ENCODE measurements at places on chromosomes 7 and 10.

DNA sequence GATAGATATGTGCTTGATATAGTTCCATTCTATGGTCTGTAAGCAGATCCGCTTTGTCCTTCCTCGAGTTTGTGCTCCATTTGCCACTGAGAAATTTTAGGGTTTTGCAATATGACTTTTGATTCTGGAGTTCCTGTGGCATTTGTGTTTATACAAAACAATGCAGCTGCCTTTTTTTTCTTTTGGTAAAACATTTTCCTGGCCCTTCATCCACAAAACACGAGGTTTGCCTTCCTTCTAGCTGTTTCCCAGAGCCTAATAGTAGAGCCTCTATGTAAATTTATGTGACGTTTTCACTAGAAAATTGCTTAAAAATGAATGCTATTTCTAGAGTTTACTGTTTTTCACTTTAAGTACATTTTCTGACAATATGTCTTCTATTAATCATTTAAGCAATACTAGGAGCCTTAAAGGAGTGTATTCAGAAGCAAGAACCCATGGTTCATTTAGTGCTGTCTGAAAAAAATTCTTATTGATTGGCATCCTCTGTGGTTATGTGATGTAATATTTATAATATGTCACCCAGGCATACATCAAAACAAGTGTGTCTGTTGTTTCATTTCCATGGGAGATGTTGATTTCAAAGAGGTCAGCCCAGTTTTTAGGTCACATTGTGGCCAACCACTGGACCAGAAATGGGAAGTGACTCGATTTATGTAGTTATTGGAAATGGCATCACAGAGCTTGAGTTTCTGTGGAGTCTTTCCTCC lies 618.3 kb downstream of the LRMDA start:
- DNase-seq: no peak

DNA sequence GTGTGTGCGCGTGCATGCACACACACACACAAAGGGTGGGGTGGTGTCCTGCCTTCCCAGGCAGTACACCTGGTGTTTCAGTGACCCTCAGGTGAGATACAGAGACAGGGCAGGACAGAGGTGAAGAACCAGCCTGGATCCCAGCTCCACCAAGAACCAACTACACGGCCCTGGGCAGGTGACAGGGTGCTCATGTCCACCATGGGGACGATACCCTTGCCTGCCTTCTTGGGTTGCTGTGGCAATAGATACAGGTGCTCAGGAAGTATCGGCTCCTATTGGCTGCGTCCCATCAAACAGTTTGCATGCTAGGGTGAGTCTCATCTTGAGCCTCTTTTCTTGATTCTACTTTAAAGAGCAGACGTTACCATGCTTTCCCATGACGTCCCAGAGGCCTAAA lies 33.7 kb upstream of the CXCL12 start:
- no peak for DNase-seq

GRCh38 chr10:12355384-12355783 lies 6.0 kb downstream of the CAMK1D start:
- DNase-seq: no peak

- no peak for DNase-seq
Measured at GRCh38 chr10:34116681-34117271, 698.3 kb downstream of the PARD3 start.

DNA sequence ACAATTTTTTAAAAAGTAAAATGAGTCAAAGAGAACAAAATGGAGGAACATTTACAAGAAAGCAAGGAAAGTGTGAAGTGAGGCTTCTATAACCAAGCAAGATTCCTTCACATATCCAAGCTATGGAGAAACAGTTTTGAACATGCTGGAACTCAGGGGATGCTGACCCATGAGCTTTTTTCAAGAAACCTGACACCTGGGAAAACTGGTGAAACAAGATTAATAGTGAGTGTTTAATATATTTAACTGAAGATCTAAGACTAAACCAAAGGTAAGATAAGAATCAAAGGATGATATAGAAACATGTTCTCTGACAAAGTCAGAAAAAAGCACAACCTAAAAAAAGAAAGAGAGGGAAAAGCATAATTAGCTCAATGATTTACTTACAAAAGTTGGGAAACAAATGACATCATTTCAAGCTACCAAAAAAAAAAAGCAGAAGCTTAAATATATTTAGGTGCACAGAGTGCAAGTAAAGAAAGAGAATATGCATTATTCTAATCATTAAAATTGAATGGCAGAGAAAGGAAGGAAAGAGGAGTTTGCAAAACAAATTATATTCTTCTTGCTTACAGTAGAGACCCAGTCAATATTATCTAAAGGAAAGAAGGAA lies 24.9 kb downstream of the C7orf25 start:
- DNase-seq: no peak

GRCh38 chr7:109751241-109751640 lies 1181.6 kb downstream of the DNAJB9 start:
- DNase-seq: no peak

GRCh38 chr7:47153058-47153457 lies 428.9 kb downstream of the TNS3 start:
- no peak for DNase-seq

- DNase-seq: no peak
Measured at GRCh38 chr7:86991093-86991769, 68.2 kb downstream of the ELAPOR2 start.

GRCh38 chr10:86363833-86364490 lies 2.6 kb downstream of the GRID1 start:
- no peak for DNase-seq

DNA sequence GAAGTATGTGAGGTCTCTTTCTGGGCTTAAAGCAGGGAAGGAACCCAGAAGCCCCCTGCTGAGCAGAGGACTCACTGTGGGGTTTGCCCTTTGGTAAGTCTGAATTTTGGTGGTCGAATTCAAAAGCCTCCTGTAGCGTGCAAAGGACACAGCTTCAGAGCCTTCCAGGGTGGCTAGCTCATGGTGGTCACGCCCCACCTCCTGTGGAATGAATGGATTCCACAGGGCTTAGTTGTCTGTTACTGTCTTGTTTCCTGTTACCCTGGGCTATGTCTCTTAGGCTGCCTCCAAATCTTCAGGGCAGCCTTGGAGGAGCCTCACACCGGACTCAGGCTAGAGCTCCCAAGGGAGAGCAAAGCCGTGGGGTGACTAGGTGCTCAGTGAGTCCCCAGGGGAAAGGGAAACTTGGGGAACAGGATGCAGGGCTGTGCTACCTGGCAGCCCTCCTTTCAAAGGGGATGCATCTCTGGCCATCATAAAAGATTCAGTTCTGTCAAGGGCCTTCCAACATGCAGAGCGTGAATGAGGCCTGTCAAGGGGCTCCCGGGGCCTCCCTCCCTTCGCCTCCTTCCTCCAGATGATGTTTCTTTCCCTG lies 211.7 kb downstream of the CCSER2 start:
- no peak for DNase-seq

DNA sequence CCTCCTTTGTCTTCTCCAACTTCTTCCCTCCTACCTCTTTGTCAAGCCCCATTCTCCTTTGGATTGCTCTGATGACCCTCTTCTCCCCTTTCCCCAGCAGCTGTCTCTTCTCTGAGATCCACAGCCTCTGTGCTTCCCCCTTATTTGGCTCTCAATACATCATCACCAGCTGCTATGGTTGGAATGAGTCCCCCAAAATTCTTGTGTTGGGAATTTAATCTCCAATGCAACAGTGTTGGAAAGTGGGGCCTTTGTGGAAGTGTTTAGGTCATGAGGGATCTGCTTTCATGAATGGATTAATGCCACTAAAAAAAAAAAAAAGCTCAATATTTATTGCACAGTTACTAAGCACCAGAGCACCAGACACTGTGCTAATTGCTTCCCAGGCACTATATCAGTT lies 39.2 kb upstream of the FRMD4A start:
- no peak for DNase-seq

- no peak for DNase-seq
Measured at GRCh38 chr10:29790207-29790606, 155.4 kb upstream of the SVIL start.

- no peak for DNase-seq
Measured at GRCh38 chr7:125118444-125118843, 188.8 kb upstream of the POT1 start.

DNA sequence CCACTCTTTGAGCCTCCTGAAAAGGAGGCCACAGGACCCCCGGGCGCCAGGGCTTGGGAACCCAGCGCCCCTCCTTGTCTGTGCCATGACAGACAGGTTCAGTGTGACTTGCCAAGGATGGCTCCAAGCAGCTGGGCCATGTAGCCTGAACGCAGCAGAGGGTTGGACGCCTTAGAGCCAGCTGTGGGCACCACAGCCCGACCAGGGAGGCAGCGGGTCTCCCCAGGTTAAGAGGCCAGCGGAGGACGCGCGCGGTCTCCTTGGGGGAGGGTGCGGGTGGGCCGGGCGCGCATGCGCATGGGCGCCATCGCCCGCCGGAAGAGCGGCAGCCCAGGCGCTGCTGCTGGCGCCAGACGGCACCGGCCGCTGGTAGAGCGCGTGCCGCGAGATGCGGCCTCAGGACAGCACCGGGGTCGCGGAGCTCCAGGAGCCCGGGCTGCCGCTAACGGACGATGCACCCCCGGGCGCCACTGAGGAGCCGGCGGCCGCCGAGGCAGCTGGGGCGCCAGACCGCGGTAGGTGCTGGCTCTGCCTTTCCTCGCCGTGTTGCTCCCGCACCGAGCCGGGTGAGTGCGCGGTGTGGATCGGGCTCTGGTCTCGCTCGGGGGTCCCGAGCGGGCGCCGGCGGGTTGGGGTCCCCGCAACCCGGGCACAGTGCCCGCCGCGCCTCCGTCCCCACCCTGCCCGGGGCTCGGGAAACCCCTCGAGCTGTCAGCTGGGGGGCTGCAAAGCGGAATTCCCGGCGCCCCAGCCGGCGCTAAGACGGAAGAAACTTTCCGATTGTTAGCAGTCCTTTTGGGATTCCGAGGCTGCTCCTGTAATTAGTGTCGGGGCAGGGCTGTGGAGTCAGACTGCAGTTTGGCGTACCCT lies at the start of gene SLC35G1:
Gene SLC35G1, plus strand, starts transcription at position 333 of the 870 bp plus-strand sequence. Its CDS starts 56 bp downstream, at position 389.
- DNase-seq: peak; percentile 67

DNA sequence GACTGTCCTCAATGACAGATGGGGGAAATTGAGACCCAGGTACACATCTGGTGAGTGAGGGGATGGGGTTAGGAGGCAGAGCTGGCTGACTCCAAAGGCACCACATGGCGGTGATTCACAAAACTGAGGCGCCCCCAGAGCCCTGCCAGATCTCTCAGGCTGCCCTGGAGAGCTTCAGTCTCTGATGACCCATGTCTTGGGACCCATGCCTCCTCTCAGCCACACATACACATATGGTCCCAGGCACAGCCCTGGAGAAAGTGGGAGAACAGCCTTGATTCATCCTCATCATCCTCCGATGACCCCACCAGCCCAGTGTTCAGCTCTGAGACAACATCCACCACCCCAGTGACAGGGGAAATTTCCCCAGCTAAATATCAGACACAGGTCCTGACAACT lies 426.0 kb downstream of the RPS24 start:
- DNase-seq: no peak

- DNase-seq: no peak
Measured at GRCh38 chr7:90797596-90797995, 201.5 kb downstream of the CDK14 start.

- no peak for DNase-seq
Measured at GRCh38 chr10:123742751-123743440, 76.7 kb downstream of the GPR26 start.

DNA sequence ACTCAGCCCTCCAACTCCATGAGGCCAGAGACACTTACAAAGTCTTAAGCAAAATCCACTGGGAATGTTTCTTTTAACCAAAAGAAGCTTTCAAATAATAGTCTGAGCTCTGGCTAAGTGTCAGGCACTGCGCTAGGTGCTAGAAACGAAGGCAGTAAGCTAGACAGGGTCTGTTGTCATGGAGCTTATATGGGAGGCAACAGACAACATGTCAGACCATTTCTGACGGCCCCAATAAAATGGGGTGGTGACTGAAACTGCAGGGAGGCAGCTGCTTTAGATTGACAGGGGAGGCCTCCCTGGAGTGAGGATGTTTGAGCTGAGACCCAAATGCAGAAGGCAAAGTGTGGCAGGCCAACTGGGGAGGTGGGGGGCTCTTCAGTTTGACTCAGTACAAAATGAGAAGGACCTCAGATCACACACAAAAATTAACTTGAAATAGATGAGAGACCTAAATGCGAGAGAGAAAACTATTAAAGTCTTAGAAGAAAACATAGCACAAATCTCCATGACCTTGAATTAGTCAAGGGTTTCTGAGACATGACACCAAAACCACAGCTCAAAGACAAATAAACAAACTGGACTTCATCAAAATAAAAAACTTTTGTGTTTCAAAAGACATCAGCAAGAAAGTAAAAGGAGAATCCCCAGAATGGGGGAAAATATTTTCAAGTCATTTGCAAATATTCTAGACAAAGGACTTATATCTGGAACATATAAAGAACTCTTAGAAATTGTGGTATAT lies 40.6 kb downstream of the SH3PXD2A start:
- DNase-seq: no peak

- DNase-seq: no peak
Measured at GRCh38 chr7:37052705-37053104, 328.4 kb upstream of the AOAH start.

- no peak for DNase-seq
Measured at GRCh38 chr10:53601260-53601875, 828.8 kb upstream of the MBL2 start.

- DNase-seq: no peak
Measured at GRCh38 chr7:26461518-26461917, 169.9 kb downstream of the SNX10 start.

GRCh38 chr10:132203256-132204077 lies 16.7 kb downstream of the DPYSL4 start:
- DNase-seq: no peak

DNA sequence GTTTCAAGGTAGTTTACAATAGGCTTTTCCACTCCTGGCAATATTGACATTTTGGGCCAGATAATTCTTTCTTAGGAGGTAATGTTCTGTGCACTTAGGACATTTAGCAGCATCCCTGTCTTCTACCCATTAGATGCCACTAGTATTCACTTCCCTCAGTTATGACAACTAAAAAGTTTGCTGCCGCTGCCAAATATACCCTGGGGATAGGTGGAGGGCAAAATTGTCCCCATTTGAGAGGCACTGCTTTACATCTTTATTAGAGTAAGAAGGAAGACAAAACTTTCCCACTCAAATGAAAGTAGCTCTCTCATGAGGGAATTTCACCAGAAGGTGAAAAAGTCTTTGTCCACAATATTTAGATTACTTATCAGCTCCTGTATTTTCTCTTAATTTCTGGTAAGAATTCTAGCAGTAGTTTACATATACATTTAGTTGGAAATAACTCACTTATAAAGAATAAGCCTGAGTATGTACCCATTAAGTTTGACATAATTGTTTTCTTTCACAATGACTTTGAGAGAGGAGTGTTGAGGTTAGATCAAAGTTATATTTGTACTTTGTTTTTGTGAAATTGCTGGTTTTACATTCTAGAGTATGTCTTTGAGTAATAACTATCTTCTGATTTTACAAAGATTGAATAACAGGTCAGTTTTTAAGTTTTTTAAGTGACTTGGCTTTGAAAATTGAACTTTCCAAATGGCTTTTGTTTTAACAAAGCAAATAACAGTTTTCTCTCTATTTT lies 46.0 kb downstream of the HELLS start:
- no peak for DNase-seq

- no peak for DNase-seq
Measured at GRCh38 chr7:36368496-36368895, 21.2 kb upstream of the ANLN start.

- no peak for DNase-seq
Measured at GRCh38 chr10:6162589-6163356, 40.0 kb upstream of the PFKFB3 start.
